Psoas muscle (tissue), 8 donors: ENCODE measurements at places on chromosomes 13 and 19. TPM values are rescaled to one million over a fixed set of nuclear protein-coding genes. Genes with fewer than 3 reads are reported as not detected.

SH2D3A gene
- 0.10 TPM for polyA plus RNA-seq

- DNase-seq, result no peak
Observed at GRCh38 chr13:65336087-65336749, 1893.9 kb downstream of the PCDH9 start.

LYPD3 gene
- 0.12 TPM for polyA plus RNA-seq

GRCh38 chr19:3459089-3459881 is 21.0 kb downstream of the SMIM24 start:
- DNase-seq, result peak; percentile 88

- no peak for DNase-seq
Observed at GRCh38 chr13:94112731-94113130, 366.8 kb downstream of the DCT start.

- DNase-seq, result no peak
Observed at GRCh38 chr13:53298396-53298795, 269.8 kb downstream of the OLFM4 start.

- DNase-seq, result no peak
Observed at GRCh38 chr13:53001444-53002225, 27.0 kb upstream of the OLFM4 start.
